ENCODE measurements at places on chromosomes 7 and 10. TPM values are rescaled to one million over a fixed set of nuclear protein-coding genes. Genes with fewer than 3 reads are reported as not detected.

DNA sequence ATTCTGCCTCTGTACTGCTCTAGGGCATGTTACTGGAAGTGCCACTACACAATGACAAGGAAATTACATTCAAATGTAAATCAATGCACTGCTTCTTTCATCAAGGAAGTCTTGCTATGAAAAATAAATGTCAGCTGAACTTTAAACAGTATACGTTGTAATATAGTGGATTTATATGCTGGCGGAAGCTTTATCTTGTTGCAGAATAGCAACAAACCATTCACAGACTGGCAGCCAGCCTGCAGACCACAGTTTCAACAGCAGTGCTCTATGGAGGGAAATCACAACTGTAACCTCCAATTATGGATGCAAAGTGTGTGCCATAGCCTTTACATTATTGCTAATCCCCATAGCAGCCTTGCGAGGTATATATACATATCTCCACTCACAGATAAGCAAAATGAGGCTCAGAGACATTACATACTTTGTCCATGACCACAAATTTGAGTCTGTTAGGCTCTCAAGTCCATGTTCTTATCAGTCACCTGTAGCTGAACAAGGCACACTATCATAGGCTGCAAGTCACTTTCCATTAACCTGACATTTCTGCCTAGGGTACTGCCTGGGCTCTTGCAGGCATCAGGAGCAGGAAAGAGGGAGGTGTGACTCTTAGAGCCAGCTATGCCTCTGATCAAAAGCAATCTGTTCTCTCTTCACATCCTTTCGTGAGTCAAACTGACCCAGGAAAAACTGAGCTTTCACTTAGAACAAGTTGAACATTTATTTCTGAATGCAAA, 22.6 kb downstream of the COL28A1 start:
- no peak for DNase-seq

DNA sequence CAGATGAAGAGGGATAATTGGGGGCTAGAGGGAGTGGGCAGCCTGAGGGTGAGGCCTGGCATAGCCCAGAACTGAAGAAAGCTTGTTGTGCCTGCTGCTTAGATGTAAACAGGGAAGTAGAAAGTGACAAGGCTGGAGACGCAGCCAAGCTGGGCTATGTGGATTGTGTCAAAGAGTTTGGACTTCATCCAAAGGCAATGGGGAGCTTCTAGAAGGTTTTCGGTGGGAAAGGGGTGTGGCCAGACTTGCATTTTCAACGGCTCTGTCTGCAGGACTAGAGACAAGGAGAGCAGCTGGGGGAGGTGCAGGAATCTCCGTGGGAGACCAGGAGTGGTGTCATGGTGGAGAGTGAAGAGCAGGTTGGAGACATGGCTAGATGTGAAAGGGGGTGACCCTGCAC, 48.8 kb downstream of the GOLGA7B start:
- DNase-seq = peak; percentile 14

- no peak for DNase-seq
These were observed 51.4 kb downstream of the C10orf67 start for GRCh38 chr10:23293145-23293724.

DNA sequence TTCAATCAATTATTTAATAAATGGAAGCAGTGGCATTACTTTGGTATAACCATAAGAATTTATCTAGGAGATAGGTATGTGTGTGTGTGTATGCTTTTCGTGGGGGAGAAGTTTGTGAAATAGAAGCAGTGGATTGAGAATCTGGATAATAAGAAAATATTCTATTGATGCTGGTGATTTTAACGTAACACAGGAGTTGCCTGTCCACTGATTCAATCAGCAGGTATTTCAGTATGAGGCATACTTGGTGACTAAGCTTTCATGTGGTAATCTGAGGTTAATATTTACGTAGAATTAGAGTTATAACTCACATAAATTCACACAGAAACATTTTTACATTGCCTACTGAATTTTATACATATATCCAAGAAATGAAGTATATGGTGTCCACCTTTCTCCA, 568.0 kb downstream of the ZWINT start:
- DNase-seq = no peak

DNA sequence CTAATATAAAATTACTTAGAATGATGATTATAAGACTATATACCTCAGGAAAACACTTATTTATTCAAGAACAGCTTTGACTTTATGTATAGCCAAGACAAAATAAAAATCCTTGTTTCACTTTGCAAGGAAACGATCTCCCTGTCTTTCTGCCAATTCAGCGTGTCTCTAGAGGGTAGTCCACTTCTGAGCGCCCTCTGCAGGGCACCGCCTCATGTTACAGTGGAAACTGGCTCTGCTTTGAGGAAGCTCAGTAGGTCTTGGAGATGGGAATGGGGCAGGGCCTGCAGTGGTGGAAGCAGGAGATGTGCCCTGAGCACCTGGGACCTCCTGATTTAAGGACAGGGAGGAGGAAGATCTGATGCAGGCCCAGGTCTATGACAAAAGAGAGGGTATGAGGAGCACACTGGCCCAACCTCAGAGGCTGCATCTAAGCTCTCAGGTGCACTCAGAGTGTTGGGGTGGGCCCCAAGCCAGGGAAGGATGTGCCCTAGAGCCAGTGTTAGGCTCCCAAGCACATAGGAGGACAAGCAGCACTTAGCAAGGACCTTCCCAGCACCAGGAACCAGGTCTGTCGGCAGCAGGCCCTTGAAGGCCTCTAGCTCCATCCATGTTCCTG, 481.0 kb downstream of the TNS3 start:
- peak; percentile 74 for DNase-seq

SH2D4B gene
- total RNA-seq = 1.4 TPM

AKR1C8 gene
- 0.83 TPM for total RNA-seq

CAV2 gene
- 143 TPM for total RNA-seq

HDAC9 gene
- 14.3 TPM for total RNA-seq

Measured in lower lobe of right lung (tissue), 2 donors.